ENCODE measurements at places on chromosomes 3 and 15.

- no peak for DNase-seq
These were observed 31.1 kb downstream of the FAM174B start for GRCh38 chr15:92624401-92624991.

DNA sequence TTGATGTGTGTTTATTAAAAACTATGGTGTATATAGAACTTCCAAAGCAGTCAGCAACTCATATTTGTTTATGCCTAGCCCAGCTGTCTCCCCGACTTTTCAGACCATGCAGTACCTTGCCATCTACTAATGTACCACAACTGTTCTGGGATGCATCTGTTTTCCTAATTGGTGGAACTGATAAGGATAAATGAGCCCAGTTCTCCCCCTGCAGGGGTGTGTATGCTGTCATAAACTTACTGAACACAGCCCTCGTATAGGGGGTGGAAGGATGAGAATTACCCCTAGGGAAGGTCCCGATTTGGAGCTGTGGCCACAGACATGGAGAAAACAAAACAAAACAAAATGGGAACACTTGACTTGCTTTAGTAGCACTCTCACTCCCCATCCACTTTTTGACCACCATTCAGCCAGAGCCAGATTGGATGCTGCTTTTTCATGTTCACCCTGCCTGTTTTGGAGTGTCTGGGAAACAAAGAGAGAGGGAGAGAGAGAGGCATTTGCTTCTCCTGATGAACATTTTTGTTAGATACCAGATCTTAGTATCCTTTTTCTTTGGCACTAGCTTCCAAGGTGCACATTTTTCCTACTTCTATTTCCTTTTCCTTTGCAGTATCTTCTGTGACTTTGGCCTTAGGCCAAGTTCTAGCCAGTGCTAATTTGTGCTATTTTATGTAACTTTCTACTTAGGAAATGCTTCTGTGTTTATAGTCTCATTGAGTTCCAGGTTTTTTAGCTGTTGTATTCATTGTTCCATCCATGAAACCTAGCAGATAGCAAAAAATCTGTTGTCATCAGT, 29.1 kb downstream of the CADM2 start:
- no peak for DNase-seq

- no peak for DNase-seq
These were observed 2.3 kb upstream of the DNAH1 start for GRCh38 chr3:52313774-52314188.

GRCh38 chr15:30954674-30955073, 36.8 kb downstream of the MTMR10 start:
- no peak for DNase-seq

Data from colonic mucosa (tissue), 4 donors.